Esophagus squamous epithelium (tissue), 5 donors: ENCODE measurements at places on chromosomes 11 and 22. TPM values are rescaled to one million over a fixed set of nuclear protein-coding genes. Genes with fewer than 3 reads are reported as not detected.

The NLRP14 gene
- not detected for total RNA-seq

The KCNQ1OT1 gene
- total RNA-seq, result 1.9 TPM

GRCh38 chr11:95200781-95201457 is 30.1 kb downstream of the SESN3 start:
- DNase-seq, result no peak
- no peak overlapping the region for H3K4me3 ChIP-seq
- no peaks in the 10 kb centered on the region for H3K27me3 ChIP-seq
- no peaks in the 10 kb centered on the region for H3K36me3 ChIP-seq

- H3K27ac ChIP-seq, result no peak overlapping the region
- no peaks in the 10 kb centered on the region for H3K4me1 ChIP-seq
- no peaks in the 10 kb centered on the region for H3K36me3 ChIP-seq
- H3K4me3 ChIP-seq, result no peak overlapping the region
- DNase-seq, result no peak
Measured at GRCh38 chr22:39859903-39860588, 33.5 kb downstream of the ENTHD1 start.

GRCh38 chr11:17770917-17771316 is 36.3 kb downstream of the KCNC1 start:
- DNase-seq, result no peak
- H3K36me3 ChIP-seq, result no peaks in the 10 kb centered on the region
- H3K4me3 ChIP-seq, result no peak overlapping the region
- H3K27ac ChIP-seq, result no peak overlapping the region
- H3K27me3 ChIP-seq, result no peaks in the 10 kb centered on the region

GRCh38 chr11:2293984-2294925 is 7.5 kb downstream of the C11orf21 start:
- no peak for DNase-seq
- no peaks in the 10 kb centered on the region for H3K4me1 ChIP-seq
- H3K27ac ChIP-seq, result no peak overlapping the region

GRCh38 chr22:46545086-46545792 is 7.8 kb upstream of the CELSR1 start:
- H3K4me1 ChIP-seq, result peaks cover 29% of the 10 kb centered on the region
- H3K27me3 ChIP-seq, result no peaks in the 10 kb centered on the region
- H3K36me3 ChIP-seq, result no peaks in the 10 kb centered on the region
- no peak for DNase-seq
- H3K4me3 ChIP-seq, result no peak overlapping the region

DNA sequence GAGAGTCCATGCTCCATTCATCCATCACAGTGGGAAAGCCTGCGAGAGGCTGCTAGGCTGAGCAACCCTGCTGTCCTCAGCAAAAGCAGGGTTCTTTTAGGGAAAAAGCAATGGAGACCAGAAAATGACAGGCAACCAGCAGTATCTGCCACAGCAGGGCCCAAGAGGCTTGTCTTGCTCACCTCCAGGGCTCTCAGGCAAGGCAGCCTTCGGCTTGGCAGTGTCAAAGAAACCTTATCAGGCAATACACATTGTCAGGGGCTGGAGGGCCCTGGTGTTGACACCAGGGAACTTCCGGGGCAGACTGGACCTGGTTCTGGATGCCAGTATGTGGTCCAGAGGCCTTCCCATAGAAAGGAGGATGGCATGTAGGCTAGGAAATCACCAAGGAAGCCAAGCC is 10.2 kb upstream of the TLCD5 start:
- no peak overlapping the region for H3K4me3 ChIP-seq
- H3K27me3 ChIP-seq, result no peaks in the 10 kb centered on the region
- peak overlapping the region; percentile 84 for H3K27ac ChIP-seq
- H3K36me3 ChIP-seq, result no peaks in the 10 kb centered on the region
- peaks cover 22% of the 10 kb centered on the region for H3K4me1 ChIP-seq

GRCh38 chr11:57935402-57936049 is 88.2 kb upstream of the OR9Q1 start:
- H3K27me3 ChIP-seq, result no peaks in the 10 kb centered on the region
- DNase-seq, result no peak
- H3K4me3 ChIP-seq, result no peak overlapping the region
- H3K4me1 ChIP-seq, result no peaks in the 10 kb centered on the region
- no peak overlapping the region for H3K27ac ChIP-seq

DNA sequence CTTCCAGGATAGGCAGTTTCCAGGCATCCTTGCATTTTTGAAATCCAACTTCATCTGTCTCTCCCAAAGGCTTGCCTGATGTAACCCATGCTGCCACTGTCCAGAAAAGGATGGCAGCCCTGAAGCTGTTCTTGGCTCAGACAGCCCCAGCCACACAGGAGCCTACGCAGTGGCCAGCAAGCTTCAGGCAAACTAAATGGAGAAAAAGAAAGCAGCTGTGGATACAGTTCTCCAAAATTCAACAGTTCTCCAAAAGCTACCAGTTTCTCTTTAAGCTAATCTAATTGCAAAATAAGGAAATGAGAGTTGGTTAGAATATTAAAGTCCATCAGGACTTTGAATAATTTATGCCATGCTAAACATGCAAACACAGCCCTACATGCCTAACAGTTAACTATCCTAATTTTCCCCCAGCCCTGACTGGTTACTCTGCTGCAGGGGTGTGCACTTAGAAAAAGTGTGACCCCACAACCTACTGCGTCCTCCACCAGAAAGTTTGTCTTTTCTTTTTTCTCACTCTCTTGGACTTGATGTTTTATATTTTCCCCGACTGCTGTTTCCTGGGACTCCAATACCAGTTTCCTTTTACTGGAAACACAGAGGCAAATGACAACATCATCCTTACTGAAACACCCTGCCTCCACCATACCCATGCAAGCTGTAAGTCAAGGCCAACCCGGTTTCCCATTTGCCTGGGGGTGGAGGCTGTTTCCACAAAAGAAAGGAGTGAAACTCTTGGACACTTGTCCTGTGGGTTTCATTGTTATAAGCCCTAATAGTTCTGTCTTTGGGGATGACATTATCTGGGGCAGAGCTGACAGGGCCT is 69.1 kb upstream of the OR5AN1 start:
- no peak for DNase-seq
- no peak overlapping the region for H3K4me3 ChIP-seq
- H3K27me3 ChIP-seq, result no peaks in the 10 kb centered on the region
- H3K36me3 ChIP-seq, result no peaks in the 10 kb centered on the region
- H3K27ac ChIP-seq, result no peak overlapping the region

DNA sequence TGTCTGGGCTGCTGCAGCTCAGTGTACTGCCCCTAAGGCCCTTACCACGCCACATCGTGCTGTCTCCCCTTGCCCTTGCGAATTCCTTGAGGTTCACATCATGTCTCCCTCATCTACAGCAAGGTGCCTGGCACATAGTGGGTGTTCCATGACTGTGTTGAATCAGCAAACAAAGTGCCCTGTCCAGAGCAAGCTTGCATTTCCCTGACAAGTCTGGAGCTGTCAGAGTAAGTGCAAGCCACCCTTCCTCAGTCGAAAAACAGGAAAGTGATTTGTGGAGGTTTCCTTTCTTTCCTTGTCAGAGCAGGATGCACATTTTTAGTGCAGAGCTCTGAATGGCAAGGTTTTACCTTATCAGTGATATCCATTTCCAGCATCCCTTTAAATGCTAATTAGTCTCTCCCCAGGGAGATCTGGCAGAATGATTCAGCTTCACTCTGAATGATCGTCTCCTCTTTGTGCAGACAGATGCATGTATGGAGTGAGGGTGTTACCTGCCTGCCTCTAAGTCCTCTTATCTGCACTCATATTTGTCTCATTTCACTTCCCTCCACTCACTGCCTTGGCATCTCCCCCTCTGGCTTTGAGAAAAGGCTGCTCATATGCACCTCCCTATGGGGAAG is 331.2 kb downstream of the TMEM135 start:
- H3K36me3 ChIP-seq, result no peaks in the 10 kb centered on the region
- no peaks in the 10 kb centered on the region for H3K4me1 ChIP-seq
- DNase-seq, result no peak
- H3K27ac ChIP-seq, result peak overlapping the region; percentile 16
- no peaks in the 10 kb centered on the region for H3K27me3 ChIP-seq

DNA sequence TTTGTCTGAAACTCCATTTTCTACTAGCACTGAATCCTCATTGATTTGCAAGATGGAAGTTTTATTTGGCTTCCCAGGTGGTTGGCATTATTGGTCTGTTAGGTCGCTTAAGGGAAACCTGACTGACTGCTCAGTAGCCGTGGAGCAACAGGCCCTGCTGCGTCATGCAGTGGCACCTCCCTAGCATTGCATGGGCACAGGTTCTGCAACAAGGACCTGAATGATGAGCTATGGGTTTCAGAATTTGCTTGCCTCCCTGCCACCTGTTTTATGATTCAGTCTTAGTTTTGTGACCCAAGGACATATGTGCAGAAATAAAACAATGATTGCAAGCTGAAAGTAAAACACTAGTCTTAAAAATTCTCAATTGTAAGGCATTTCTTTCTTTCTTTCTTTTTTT is 128.5 kb downstream of the SLC1A2 start:
- H3K27ac ChIP-seq, result no peak overlapping the region
- H3K36me3 ChIP-seq, result no peaks in the 10 kb centered on the region
- peaks cover 48% of the 10 kb centered on the region for H3K27me3 ChIP-seq
- peaks cover 15% of the 10 kb centered on the region for H3K4me1 ChIP-seq
- no peak for DNase-seq
- H3K4me3 ChIP-seq, result no peak overlapping the region

- H3K36me3 ChIP-seq, result no peaks in the 10 kb centered on the region
- peaks cover 83% of the 10 kb centered on the region for H3K4me1 ChIP-seq
- no peak overlapping the region for H3K4me3 ChIP-seq
Measured at GRCh38 chr11:120146413-120147093, 8.6 kb upstream of the TRIM29 start.

- H3K4me3 ChIP-seq, result no peak overlapping the region
- no peak overlapping the region for H3K27ac ChIP-seq
- no peaks in the 10 kb centered on the region for H3K36me3 ChIP-seq
- DNase-seq, result no peak
- no peaks in the 10 kb centered on the region for H3K4me1 ChIP-seq
- H3K27me3 ChIP-seq, result no peaks in the 10 kb centered on the region
Measured at GRCh38 chr22:49999946-50000586, 12.5 kb downstream of the IL17REL start.
